ENCODE measurements at places on chromosomes 12 and 14.

- no peak for DNase-seq
Measured at GRCh38 chr14:51180577-51180976, 59.5 kb upstream of the TMX1 start.

DNA sequence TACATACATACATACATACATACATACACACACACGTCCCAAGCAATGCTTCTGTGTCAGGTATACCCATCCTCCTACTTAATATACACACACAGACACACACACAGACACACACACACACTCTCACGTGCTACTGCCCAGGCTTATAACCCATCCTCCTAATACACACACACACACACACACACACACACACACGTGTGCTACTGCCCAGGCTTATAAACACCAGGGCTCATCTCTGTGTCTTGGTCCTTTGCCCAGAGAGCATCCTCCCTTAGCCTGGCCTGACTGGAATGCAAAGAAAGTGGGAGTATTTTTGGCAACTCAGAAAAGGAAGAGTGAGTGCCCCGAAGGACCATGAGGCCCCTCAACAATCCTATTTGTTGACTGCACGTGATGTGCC lies 129.0 kb downstream of the RBM19 start:
- no peak for DNase-seq

DNA sequence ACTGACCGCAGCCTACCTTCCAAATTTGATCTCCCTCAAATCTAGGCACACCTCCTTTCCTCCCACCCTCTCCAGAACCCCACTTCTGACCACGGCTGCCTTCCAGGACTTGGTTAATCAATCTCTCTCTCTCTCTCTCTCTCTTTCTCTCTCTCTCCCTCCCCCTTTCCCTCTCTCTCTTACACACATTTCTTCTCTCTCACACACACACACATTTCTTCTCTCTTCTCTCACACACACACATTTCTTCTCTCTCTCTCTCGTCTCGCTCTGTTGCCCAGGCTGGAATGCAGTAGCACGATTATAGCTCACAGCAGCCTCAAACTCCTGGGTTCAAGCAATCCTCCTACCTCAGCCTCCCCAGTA lies 521 bp upstream of the GMFB start:
- no peak for DNase-seq

DNA sequence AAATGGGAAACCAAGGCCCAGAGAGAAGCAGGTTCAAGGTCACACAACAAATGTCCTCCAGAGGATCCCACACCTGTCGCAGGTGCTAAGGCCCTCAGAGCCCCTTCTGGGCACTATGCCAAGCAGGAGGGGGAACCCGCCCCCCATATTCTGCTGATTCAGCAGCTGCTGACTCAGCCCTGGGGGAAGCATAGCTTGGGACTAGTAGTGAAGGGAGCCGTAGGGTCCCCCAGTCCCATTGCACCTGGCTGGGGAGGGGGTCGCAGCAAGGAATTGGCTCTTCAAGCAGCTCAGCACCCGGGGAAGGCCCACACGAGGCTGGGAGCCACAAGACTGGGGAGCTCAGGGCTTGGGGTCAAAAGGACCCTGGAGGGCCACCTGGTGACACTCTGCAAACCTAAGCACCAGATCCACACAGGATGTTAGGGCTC lies 1.0 kb downstream of the RASAL1 start:
- no peak for DNase-seq

GRCh38 chr14:33085799-33086198 lies 147.1 kb downstream of the NPAS3 start:
- DNase-seq = no peak
